ENCODE measurements at places on chromosomes 12 and 14.

- no peak for DNase-seq
Observed at GRCh38 chr14:99647411-99647810, 2.5 kb downstream of the HHIPL1 start.

GRCh38 chr12:76276499-76277151, 71.6 kb downstream of the BBS10 start:
- DNase-seq = no peak

DNA sequence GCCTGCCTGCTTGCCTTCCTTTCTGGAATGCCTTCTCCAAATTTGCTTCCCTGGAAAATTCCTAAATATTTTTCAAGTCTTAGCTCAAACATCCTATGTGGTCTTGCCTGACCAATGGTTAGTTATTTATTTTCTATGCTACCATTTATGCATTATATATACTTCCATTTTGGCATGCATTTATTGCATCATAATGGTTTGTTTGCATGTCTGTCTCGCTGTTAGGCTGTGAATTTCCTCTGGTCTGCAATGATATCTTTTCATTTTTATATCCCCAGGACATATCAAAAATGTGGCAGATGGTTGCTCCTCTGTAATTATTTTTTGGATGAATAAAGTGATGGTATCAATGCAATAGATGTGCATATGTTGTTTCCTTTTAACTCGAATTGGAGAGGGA, 30.5 kb downstream of the ATL1 start:
- DNase-seq = no peak

- peak; percentile 50 for DNase-seq
Observed at GRCh38 chr14:82710267-82710841, 1176.7 kb upstream of the SEL1L start.

- no peak for DNase-seq
Observed at GRCh38 chr12:5096241-5096924, 52.7 kb downstream of the KCNA5 start.

DNA sequence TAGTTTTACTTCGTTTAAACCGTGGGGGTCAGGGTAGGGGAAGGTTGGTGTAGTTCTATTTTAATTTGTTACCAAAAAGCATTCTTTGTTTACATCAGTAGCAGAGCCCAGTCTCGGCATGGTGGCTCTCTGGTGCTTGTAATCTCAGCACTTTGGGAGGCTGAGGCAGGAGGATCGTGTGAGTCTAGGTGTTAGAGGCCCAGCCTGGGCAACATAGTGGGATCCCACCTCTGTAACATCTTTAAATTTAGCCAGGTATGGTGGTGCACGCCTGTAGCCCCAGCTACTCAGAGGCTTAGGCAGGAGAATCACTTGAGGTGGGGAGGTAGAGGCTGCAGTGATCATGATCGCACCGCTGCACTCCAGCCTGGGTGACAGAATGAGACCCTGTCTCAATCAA, 2.2 kb downstream of the LRRC43 start:
- no peak for DNase-seq

DNA sequence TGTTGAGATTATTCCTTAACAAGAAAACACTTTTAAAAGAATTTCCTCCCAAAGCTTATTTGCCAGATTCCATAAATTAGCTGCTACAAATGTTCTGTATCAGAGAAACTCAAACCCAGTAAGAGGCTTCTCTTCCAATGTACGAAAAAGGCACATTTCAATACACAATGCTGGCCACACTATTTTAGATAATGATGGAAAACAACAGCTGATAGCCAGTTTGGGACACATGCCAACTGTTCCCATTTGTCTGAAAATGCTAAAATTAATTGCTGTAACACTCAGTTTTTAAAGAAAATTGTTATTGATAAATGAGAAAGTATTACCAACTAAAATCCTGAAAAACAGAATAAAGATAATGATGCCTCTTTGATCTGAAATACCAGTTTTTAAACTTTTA, 4.4 kb downstream of the CFL2 start:
- DNase-seq = no peak

GRCh38 chr14:23185063-23185462, 1.6 kb upstream of the SLC7A8 start:
- DNase-seq = no peak

DNA sequence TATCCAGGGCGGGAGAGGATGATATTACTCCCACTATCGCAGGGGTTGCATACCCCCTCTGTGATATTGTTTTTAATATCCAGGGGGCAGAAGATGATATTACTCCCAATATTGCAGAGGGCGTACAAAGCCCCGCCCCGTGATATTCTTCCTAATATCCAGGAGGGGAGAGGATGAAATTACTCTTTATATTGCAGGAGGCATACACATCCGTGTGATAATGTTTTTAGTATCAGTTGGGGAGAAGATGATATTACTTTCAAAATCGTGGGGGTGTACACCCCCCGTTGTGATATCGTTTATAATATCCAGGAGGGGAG, 52.9 kb upstream of the OXA1L start:
- DNase-seq = no peak

DNA sequence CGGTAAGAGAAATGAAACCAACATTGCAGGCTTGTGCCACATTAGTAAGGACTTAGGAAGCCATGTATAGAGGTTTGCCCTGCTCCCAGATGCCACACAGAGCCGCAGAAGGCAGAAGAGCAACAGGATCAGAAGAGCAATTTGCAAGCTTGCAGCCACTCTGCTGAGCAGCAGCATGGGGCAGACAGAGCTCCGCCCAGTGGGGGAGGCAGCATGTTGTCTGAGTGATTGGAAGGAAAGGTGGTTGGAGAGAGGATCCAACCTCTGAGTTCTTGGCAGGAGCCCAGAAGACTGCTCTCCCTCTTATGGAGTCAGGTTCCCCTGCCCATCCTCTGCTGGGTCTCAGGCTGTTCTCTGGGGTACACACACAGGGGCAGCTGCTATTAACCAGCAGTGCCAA, 2.3 kb upstream of the KRT6A start:
- no peak for DNase-seq

- peak; percentile 87 for DNase-seq
Observed at GRCh38 chr14:68663385-68664076, 129.3 kb downstream of the ZFP36L1 start.

- peak; percentile 44 for DNase-seq
Observed at GRCh38 chr14:53894456-53894855, 62.2 kb downstream of the BMP4 start.

DNA sequence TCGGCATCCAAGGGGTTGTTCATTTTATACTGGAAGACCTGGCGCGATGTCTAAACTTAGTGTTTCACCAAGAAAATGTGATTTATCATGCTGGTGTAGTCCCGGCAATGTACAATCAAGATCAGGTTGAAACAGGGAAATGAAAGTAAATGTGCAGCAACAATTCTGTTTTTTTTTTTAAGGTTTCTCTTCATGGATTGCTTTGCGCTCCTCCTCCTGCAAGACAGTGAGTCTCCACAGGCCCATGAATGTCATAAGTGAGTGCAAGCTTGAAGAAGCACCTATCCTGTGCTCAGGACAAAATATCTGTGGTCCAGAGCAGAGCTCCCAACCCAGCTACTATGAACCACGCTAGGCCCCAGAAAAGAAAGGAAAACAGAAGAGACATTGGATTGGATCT, 143.4 kb downstream of the KCNK10 start:
- DNase-seq = no peak

- DNase-seq = no peak
Observed at GRCh38 chr12:131444220-131445164, 266.4 kb upstream of the SFSWAP start.

DNA sequence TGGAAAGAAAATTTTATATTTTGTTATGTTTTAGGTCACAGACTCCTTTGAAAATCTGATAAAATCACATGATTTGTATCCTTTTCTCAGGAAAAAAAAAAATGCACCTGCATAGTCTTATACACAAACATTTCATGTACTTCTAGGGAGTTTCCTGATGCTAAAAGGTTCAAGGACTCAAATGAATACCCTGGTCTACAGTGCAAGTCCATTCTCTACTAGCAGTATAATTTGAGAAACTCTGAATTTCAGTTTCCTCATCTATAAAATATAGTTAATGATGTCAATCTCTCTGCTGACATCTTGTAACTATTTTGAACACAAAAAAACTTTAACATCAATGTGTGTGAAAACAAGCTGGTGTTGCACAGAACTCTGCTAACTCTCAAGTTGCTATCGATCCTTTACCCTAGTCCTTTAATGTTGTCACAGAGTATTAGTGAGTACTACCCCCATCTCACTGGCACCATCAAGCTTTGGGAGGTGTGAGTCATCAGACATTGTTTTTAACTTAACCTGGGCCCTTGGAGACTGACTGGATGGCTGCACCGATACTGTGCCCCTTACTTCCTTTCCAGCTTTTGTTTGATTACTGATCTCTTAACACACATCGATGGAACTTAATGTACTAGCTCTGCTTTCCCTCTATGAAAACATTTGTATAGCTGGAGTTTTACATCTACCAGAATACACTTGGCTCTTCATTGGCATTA, 251.9 kb upstream of the SOX5 start:
- no peak for DNase-seq

- DNase-seq = no peak
Observed at GRCh38 chr12:19659501-19659900, 220.2 kb downstream of the AEBP2 start.

DNA sequence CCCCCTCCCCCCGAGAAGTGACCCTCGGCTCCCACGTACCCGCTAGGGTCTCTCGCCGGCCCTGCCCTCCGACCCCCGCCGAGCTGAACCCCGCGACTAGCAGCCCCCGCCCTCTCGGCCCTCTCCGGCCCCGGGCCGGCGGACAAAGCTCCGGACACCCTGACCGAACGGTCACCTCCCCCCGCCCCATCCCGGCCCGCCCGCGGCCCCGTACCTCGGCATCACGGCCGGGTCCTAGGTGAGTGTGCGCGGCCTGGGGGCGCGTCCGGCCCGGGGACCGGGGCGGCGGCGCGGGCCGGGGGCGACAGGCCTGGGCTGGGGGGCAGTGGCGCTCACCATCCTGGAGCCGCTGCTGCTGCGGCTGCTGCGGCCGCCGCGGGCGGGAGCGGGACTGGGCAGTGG, at the start of gene FIGNL2:
Gene FIGNL2 (minus strand): TSS at position 393 of the 402 bp plus-strand sequence. CDS start 26,305 bp downstream, outside the sequence.
- DNase-seq = no peak

- DNase-seq = no peak
Observed at GRCh38 chr14:98114122-98114895, 1157.7 kb downstream of the BCL11B start.

- DNase-seq = no peak
Observed at GRCh38 chr12:49129332-49130150, 1.7 kb downstream of the TUBA1B start.

- no peak for DNase-seq
Observed at GRCh38 chr14:92316176-92316575, 6.8 kb upstream of the SLC24A4 start.

DNA sequence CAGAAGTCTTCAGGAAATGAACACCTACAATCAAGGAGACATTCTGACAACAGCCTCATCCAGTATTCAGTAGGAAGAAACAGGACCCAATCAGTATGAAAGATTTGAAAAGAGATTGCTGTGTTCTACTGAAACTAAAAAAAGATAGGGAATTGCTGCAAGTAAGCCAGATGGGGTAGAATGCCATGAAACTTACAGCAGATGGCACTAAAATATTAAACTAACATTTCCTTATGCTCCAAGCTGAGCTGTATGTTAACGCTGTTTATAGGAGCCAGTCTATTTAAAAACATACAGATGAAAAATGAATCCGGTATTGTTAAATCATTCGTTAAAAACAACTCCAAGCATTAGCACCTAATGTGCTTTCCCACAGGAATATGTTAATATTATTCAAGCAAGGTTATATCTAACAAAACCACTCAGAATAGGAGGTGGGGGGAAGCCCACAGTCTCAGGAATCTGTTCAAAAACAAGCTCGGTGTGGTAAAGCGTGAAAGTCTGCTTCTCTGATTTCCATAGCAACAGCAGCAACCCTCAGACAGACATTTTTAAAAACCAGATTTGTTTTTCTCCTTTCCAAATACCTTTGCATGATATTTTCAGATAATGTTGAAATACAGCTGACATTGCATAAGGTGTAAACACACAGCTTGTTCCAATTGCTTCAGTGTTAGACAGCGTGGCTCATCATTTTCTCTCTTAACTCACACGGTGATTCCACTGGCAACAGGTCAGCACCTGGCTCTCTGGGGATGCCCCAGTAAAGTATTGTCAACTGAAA, 131.4 kb upstream of the CCDC175 start:
- DNase-seq = no peak

DNA sequence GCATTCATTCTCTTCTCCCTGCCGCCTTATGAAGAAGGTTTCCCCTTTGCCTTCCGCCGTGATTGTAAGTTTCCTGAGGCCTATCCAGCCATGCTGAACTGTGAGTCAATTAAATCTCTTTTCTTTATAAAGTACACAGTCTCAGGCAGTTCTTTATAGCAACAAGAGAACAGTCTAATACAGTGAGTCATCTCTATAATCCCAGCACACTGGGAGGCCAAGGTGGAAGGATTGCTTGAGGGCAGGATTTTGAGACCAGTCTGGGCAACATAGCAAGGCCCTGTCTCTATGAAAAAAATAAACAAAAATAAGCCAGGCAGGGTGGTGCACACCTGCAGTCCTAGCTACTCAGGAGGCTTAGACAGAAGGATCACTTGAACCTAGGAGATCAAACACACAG, 259.9 kb downstream of the CEP128 start:
- no peak for DNase-seq

DNA sequence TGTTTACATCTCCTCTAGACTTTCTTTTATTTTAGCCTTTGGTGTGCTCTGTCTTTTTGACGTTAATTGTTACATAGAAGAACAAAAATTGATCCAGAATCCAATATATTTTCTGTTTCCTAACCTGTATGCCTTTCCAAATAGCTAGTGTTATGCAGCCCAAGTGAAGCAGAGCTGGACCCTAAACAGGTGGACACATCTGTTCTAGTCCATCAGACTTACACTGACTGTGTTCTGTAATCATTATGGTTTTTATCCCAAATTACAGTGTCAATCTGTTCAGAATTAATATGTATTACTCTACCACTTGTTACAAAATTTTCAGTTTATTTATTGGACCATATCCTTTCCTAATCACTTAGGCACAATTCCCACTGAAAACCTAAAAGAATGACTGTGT, 176.8 kb upstream of the FOXG1 start:
- no peak for DNase-seq

GRCh38 chr14:49982501-49982951, 89.6 kb downstream of the ARF6 start:
- DNase-seq = peak; percentile 18

DNA sequence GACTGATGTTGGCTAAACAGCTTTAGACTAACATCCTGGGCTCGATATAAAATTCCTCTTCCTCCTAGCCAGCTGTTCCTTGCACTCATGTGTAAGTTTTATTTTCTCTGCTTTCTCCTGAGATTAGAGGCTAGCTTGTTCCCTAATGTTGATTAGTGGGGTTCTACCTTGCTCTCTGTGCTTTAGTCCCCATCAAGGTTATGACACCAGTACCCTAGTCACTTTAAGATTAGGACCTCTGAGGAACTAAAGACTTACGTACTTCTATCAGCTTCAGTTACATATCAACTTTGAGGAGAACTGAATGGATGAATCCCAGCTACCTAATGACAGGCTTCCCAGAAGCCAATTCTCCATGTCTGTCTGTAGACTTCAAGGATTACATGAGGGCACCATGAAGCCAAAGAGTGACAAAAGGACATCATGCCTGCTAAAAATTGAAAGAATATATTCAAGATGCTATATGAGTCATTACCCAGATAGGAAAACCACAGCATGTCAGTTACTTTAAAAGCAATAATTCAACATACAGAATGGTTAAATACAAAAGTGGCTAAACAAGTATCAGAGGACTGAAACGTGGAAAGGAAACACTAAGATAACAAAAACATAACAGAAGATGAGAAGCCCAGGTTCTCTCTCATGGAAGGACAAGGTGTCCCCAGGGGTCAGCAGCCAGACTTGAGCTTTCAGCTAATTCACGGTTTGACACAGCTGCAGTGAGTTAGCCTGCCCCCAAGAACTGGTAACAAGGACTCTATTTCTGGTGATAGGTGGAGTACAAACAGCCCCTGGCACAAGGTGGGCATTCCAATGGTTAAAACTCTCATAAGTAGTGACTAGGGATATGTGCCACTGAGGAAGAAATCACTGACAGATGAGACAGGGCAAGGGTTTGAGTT, 20.4 kb downstream of the ADAM20 start:
- peak; percentile 47 for DNase-seq

All from activated CD4-positive, alpha-beta T cell treated with anti-CD3 and anti-CD28 coated beads, Interleukin-2, Interleukin-4, amounts not matched to agents 100 ng/mL and 50 ng/mL, durations not matched to agents 16 hours and 8 hours (primary cell).